NCI-H1694 treated with DMSO at 0.1 percent for 48 hours (cell line): ENCODE measurements at places on chromosomes 3 and 15.

DNA sequence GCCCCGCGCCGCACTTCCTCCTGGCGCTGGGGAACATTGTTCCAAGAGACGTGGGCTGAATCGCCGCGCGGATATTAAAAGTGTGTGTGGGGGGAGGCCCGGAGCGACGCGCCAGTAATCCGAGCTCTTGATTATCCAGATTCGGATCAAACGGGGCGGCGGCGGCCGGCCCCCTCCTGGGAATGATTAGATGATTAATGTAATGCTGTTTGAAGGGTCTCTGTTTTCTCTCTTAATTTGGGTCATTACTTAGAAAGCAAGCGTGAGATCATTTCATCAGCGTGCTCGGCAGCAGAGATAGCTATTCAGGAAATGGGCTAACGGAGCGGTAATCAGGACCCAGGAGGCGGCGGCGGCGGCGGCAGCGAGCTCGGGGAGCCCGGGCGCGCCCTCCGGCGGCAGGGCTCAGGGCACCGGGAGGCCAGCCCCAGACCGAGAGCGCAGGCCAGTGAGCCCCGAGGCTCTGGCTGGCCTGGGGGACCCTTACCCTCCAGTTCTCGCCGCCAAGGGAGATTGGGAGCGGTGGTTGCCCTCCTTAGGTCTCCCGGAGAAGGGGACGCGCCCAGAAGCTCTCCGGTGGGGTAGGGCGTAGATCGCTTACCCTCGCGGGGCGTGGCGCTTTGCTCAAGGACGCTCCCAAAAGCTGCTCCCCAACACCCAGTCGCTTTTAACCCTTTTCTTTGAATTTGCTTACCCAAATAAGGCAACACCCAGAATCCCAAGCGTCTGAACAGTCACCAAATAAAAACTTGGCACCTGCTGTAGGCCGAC is 4.5 kb downstream of the FEZF2 start:
- no peak for DNase-seq

GRCh38 chr3:95048564-95048963 is 985.7 kb downstream of the NSUN3 start:
- no peak for DNase-seq

GRCh38 chr15:68177742-68178141 is 27.4 kb downstream of the CALML4 start:
- no peak for DNase-seq

DNA sequence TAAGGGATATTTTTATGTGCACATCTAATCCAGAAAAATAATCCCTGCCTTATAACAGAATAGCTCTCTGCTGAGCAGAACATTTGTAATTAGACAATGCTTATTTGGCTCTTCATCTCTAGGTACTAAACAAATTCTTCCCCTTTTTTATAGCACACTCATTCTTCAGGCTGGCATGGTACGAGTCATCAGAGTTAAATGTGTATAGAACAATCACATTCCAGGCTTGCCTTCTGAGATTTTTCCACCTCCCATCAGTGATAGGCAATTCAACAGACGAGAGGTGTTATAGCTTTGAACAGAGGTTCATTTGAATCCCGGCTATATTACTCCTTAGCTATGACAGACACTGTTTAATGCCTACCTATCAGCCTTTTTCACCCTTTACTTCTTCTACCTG is 21.4 kb upstream of the SPPL2A start:
- no peak for DNase-seq

GRCh38 chr3:150213577-150213976 is 194.5 kb upstream of the TSC22D2 start:
- DNase-seq = no peak

GRCh38 chr3:127835993-127836882 is 13.9 kb upstream of the MGLL start:
- no peak for DNase-seq

DNA sequence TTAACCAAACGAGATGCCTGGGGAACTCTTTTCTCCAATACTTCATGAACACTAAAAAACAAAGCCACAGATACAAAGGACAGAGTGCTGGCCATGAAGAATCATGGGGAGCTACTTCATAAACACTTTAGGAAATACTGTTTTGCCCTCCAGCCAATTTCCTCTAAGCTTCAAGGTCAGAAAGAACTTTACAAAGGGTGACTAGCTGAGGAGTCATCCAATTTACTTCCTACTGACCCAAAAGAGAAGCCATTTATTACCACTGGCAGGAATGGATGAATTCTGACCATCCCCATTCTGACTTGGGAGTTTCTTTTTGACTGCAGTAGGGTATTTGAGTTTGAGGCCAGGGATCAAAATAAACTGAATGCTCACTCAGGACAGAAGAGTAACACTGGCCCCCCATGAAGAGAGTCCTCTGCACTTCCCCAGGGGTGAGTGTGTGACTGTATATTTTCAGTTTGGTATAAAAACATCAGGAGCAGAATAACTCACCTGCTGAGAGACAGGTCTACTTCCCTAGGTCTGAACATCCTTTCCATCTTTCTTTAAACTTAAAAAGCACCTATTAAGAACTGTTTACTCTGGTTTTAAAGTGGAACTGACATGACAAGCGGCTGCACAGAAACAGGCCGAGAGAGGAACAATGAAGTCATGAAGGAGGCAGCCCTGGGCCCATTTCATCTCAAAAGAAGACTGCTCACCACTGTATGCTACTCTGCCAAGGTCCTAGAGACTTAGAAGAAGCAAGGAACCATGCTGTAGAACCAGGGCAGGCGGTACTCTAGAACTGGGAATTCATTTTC is 203.6 kb downstream of the TNIK start:
- no peak for DNase-seq

DNA sequence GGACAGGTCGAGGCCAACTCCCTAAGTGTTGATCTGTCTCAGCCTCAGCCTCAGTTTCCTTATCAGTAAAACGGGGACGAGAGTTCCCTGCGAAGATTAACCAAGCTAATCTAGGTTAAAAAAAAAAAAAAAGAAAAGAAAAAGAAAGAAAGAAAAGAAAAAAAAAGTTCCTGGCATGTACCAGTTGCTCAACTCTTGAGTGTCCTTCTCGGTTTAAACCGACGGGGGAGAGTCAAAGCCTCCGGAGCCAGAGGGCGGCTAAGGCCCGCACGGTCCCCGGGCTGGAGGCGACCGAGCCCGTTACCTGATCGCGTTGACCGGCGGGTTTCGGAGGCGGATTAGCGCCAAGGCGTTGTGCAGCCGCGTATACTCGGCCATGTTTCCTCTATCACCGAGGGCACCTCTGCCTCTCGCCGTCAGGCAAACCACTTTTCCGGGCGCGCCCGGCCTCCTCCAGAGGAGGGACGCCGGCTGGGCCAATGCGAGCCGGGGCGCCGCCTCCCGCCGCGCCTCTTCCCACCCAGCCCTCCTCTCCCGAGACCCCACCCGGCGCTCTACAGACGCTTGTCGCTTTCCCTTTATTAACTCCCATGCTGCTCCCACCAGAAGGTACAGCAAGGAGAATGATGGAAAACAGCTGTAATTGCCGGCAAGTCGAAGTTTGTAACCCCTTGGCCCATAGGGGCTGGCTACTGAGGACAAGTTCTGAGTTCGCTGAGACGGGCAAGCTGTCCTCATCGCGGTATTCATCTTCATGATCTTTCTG is at the start of gene EHHADH:
EHHADH (minus strand) TSS at position 405 of the 766 bp plus-strand sequence; CDS start at position 378, 27 bp downstream.
- no peak for DNase-seq

DNA sequence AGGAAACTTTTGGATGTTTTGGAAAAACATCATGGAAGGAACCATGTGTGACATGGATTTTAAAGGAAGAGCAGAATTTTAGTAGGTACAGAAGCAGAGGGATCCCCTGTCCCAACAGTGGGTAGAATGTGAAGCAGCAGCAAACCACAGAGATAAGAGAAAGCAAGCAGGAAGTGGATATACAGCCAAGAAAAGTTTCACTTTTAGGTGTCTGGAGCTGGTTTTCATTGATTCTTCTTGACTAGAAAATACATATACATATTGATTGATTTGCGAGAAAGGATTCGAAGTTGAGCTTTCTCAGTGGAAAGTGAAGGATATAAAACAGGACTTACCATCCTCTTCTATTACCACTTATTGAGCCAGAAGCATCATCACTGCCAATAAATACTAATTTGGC is 133.5 kb downstream of the KCNMB2 start:
- DNase-seq = no peak

DNA sequence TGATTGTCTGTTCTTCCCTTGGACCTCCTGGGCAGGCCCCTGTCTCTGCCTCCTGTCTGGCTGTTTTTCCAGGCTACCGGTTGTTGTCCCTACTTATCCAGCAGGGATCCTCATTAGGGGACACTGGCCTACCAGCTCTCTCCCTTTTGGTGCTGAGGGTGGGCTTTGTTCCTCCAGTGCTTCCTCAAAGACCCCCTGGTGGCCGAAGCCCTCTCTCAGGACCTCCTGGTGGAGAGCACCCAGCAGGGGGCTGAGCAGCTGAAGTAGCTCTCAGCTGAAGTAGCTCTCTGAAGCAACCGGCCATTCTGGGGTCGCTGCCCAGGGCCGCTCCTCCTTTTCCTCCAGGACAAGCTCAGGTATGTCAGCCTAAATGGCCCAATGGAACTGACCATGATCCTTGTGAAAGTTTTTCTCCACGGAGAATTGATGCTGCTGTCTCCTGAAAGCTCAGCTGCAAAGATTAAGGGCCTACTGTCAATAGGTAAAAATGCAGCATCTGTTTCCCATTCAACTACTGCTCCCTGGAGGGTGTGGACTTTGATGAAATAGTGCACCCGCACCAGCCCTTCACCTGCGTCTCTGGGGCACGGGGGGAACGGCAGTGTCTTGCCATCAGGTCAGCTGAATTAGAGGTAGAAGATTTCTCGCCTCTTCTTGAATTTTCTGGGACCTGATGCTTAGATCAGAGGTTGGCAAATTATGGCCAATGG is 27.6 kb downstream of the ARNT2 start:
- DNase-seq = no peak

- DNase-seq = no peak
Measured at GRCh38 chr3:63960048-63960711, 48.0 kb upstream of the SCAANT1 start.

- DNase-seq = no peak
Measured at GRCh38 chr3:31319332-31319731, 213.4 kb upstream of the STT3B start.

DNA sequence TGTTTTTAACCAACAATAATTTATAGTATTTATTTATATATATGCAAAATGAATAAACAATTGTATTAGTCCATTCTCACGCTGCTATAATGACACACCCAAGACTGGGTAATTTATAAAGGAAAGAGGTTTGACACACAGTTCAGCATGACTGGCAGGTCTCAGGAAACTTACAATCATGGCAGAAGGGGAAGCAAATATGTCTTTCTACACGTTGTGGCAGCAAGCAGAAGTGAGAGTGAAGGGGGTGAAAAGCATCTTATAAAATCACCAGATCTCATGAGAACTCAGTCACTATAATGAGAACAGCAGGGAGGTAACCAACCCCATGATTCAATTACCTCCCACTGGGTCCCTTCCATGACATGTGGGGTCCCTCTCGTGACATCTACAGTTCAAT is 162.8 kb upstream of the SLITRK3 start:
- DNase-seq = no peak
